ENCODE measurements at places on chromosomes 3 and 15.

DNA sequence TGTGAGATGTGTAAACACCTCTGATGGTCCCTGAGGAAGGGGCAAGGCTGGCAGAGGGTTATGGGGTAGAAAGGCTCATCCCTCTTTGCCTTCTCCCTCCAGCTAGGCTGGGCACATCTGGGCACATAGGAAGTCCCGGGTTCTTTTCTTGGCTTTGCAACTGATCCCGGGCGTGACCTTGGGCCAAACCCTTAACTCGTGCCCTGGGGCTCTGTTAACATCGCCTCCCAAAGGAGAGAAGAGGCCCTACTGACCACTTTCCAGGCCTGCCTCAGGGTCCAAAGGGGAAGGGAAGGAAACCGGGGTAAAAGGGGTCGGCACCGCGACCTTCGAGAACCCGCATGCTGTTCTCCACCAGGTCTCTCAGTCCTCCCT lies 549 bp downstream of the C3orf18 start:
- peak; percentile 2 for DNase-seq

DNA sequence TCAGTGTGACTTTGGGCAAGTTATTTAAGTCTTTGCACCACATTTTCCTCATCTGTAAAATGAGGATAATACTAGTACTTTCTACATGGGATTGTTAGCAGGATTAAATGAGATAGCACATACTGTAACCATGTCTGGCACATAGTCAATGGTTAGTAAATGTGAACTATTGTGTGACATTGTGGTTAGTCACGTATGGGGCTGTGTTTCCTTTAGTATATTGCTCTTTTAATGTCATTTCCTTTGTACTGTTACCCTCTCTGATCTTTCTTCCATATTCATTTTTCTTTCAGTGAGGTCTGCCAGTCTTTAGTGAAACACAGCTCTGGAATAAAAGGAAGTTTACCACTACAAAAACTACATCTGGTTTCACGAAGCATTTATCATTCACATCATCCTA lies 21.4 kb downstream of the OPA1 start:
- no peak for DNase-seq

DNA sequence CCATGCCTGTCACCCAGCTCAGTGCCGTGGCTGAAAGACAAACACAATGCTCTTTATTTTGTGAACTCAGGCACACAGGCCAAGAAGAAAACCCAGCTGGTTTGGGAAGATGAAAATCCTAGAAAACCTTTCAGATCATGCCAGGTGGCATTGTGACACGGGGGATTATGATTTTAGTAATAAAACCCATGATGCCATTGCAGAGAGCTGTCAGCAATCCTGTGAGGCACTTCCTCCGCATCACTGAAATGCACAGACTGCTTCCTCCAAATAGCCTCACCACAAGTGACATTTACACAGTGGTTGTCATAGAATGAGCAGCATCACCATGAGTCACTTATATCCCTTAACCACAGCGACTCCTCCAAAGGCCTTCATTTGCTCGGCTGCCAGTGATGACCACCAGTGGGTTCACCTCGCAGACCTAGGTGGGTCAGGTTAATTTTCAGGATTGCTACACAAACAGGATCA lies 22.7 kb downstream of the ABHD6 start:
- peak; percentile 6 for DNase-seq

GRCh38 chr3:25396686-25397085 lies 31.4 kb upstream of the RARB start:
- DNase-seq: no peak

DNA sequence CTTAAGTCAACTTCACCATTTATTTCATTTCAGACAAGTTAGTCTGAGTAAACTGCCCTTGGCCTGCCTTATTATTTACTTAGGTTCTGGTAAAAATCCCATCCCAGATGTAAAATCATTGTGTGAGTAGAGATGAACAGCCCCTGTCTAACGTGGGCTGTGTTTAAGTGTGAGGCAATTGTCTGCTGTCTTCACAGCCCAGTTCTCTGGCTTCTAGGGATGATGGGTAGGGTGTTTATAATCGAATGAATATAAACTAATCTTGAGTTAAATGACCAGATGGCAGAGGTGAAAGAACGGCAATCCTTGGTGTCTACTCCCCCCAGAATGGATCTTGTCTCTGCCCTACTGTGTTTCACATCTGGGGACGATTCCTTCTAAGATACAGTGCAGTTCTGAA lies 20.8 kb downstream of the PPARG start:
- DNase-seq: no peak

All from trophoblast cell (in vitro differentiated cells and primary cell).